Progenitor cell of endocrine pancreas (in vitro differentiated cells): ENCODE measurements at places on chromosomes 1 and 21.

- peak overlapping the region; percentile 11 for H3K27ac ChIP-seq
- H3K27me3 ChIP-seq = no peaks in the 10 kb centered on the region
- H3K4me3 ChIP-seq = peak overlapping the region; percentile 68
- peaks cover 7% of the 10 kb centered on the region for H3K4me1 ChIP-seq
These were observed 66.6 kb downstream of the PIK3CD start for GRCh38 chr1:9718006-9718680.

DNA sequence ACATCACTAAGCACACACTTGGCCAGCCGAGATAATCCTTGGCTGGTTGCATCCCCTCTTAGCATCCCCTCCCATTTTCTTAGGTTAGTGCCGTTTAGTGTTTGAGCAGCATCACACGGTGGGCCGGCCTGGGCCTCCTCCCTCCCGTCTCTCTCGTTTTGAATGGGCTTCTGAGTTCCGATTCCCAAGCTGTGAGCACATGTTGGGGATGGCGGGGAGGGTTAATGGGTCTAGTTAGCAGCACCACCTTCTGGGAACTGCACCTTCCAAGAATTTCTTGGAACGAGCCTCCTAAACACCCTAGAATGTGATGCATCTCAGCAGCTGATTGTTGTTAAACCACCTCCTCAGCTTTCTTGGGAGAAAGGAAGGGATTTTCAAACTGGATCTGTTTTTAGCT lies 73.3 kb downstream of the CNIH3 start:
- H3K4me3 ChIP-seq = no peak overlapping the region
- H3K27ac ChIP-seq = no peak overlapping the region
- no peak for DNase-seq
- H3K27me3 ChIP-seq = no peaks in the 10 kb centered on the region
- peaks cover 8% of the 10 kb centered on the region for H3K4me1 ChIP-seq
- H3K36me3 ChIP-seq = no peaks in the 10 kb centered on the region

- H3K4me3 ChIP-seq = no peak overlapping the region
- H3K36me3 ChIP-seq = peaks cover 45% of the 10 kb centered on the region
- H3K27ac ChIP-seq = no peak overlapping the region
- DNase-seq = no peak
- no peaks in the 10 kb centered on the region for H3K27me3 ChIP-seq
These were observed 64.5 kb upstream of the FAM3B start for GRCh38 chr21:41251961-41252642.

DNA sequence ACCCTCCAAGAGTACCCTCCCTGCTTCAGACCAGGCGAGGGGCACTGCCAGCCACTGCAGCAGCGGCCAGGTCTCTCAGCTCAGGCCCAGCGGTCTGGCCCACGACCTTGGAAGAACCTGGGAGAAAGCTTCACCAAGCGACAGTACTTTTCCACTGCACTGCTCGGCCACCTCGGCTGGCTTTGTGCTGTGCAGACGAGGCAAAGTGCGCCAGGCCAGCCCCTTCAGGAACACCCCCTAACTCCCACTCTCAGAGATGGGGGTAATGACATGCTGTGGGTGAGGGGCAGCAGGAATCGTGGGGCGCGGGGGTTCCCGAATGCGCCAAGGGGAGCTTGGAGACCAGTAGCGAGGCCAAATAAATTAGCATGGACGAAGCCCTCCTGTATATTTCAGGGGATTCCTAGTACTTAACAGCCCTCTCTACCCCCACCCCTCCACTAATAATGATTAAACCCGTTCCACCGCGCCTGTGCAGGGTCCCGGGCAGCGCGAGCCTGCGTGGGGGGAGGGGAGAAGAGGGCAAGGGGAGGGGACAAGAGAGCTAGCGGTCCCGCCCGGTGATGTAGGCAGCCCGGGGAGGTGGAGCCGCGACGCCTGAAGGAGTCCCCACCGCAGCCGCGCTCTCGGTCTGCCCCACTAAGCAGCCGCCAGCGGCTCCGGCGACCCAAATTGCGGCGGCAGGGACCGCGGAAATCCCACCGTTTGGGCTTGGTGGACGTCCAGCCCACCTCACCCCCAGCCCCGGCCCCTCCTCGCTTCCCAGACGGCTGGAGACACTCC lies at the start of gene FAM43B:
Gene FAM43B, plus strand, starts transcription at position 629 of the 783 bp plus-strand sequence. CDS start 401 bp downstream, outside the sequence.
- H3K4me3 ChIP-seq = peak within 1 kb of the TSS; percentile 72
- H3K36me3 ChIP-seq = no peaks in the 10 kb centered on the region
- peaks cover 32% of the 10 kb centered on the region for H3K27me3 ChIP-seq
- H3K27ac ChIP-seq = no peak within 1 kb of the TSS
- peak; percentile 49 for DNase-seq
- H3K4me1 ChIP-seq = peaks cover 7% of the 10 kb centered on the region

DNA sequence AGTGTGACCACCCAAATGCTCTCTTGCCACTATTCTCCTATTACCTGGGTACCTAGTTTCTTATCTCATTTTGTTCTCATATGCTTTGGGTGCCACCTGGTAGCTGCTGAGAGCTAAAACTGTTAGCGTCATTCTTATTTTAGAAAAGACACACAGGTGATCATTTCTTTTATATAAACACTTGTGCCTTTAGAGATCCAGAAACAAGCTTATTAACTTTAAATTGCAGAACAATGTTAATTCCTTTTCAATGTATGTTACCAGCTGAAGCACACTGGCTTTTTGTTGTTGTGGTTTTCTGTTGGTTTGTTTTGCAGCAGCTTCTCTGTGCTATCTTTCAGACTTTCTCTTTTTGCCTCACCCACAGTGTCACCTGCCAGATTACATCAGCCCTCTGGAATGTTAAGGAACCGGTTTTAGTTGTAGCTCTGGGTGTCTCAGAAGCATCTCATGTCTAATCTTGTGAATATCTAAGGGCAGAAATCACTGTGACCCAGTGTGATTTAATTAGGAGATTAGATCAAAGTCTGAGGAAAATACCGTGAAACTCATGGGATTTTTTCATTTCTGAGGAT lies 43.4 kb upstream of the SLC19A2 start:
- H3K4me1 ChIP-seq = peaks cover 38% of the 10 kb centered on the region
- H3K27ac ChIP-seq = peak overlapping the region; percentile 97
- H3K27me3 ChIP-seq = no peaks in the 10 kb centered on the region
- H3K36me3 ChIP-seq = no peaks in the 10 kb centered on the region
- DNase-seq = peak; percentile 25

DNA sequence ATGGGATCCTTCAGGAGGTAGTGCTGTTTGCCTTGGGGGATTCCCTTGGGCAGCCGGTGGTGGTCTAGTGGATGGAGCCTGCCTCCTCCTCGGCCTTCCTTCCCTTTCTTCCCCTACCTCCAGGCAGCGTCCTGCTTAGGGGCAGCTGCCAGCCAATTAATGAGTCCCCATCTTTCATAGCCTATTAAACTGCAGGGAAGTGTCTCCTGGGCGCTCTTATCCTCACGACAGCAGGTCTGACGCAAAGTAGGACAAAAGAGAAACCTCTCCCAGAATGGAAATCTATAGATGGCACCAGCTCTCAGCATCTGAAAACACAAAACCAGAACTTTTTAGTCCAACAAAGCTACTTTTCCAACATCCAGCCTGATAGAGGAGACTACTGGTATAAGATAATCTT lies 69.3 kb downstream of the ELAVL4 start:
- no peak overlapping the region for H3K4me3 ChIP-seq
- DNase-seq = no peak
- no peaks in the 10 kb centered on the region for H3K36me3 ChIP-seq
- H3K4me1 ChIP-seq = peaks cover 36% of the 10 kb centered on the region
- H3K27me3 ChIP-seq = no peaks in the 10 kb centered on the region

DNA sequence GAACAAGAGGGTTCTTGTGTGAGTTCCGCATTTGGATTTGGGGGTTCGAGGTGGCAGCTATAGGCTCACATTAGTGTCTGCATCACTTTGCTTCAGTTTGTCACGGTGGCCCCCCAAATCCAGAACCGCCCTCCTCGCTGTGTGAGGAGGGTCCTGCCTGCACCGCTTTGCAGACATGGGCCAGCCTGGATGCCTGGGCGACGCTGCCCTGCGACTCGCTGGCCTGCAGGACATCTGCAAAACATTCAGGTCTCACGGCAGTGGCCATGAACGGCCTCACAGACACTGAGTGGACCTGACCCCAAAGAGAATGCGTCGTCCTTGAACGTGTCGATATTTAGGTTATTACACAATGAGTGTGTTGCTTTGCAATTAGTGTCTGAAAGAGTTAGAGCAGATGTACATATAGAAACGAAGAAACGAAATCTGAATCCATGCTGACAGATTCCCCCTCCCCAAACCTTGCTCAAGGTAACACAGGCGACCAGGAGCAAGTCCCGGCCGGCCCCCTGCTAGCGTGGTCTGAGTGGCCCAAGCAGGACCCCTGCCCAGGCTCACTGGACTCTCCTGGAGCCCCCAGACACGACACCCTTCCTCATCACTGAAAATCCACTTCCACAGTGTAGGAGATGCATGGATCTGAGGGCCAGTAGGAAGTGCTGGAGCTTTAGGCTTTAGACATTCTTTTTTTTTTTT lies 20.4 kb downstream of the PDE9A start:
- no peak overlapping the region for H3K27ac ChIP-seq
- peaks cover 20% of the 10 kb centered on the region for H3K36me3 ChIP-seq
- peaks cover 12% of the 10 kb centered on the region for H3K4me1 ChIP-seq
- H3K27me3 ChIP-seq = no peaks in the 10 kb centered on the region
- no peak overlapping the region for H3K4me3 ChIP-seq
- DNase-seq = no peak

DNA sequence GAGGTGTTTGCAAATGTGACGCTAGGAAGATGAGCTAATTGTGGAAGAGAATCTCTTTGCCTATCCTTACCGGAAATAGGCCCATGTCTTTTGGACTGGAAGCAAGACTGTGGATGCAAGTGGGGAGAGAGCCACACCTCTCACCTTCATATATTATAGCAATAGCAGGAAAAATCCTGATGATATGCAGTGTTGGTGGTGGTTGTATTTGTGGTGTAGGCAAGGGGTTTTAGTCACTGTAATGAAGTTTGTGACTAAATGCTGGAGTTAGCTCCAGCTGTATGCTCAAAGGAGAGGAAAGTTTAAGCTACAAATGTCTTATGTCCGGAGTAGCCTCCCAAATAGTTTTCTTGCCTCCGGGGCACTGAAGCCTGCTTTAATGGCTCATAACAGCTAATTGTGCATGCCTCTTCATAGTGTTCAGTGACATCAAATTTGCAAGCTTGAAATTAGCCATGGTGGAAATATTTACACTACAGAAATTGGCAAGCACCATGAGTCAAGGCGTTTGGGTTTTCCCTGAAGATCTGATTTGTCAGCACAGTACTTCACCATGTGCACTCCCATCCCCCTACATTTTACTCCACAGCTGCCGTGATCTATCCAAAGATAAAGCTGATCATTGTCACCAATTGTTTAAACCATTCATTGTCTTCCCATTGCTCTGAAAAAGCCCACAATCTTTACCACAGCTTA lies 102.6 kb upstream of the ZNF644 start:
- H3K36me3 ChIP-seq = no peaks in the 10 kb centered on the region
- no peak for DNase-seq
- no peak overlapping the region for H3K27ac ChIP-seq

DNA sequence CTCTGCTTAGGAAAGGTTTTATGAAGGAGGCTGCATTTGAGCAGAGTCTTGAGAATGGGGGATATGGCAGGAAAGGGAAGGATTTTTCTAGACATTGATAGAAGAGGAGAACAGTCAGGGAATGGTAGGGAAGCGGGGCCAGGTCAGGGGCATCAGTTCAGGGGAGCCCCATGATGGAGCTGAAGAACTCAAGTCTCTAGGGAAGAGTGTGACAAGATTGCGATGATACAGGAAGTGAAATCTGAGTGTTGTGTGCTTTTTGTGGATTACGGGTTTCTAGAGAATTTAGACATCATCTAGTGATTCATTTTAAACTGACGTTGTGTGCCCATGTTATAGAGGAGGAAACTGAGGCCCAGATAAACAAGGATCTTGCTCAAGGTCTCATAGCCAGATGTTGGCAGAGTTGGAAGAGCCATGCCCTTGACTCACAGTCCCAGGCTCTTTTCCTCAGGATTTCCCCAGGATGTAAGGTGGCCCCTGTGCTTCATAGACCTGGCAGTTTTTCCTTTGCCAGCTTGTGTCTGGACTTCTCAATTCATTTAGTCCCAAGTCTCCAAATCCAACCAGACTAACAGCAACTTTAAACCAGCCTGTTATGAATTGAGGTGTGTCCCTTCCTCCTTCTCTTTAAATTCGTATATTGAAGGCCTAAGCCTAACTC lies 130.3 kb downstream of the ROR1 start:
- DNase-seq = no peak
- H3K4me1 ChIP-seq = peaks cover 60% of the 10 kb centered on the region
- no peak overlapping the region for H3K4me3 ChIP-seq
- H3K27me3 ChIP-seq = no peaks in the 10 kb centered on the region
- no peaks in the 10 kb centered on the region for H3K36me3 ChIP-seq
- H3K27ac ChIP-seq = peak overlapping the region; percentile 14
